ENCODE measurements at places on chromosomes 5 and 9.

DNA sequence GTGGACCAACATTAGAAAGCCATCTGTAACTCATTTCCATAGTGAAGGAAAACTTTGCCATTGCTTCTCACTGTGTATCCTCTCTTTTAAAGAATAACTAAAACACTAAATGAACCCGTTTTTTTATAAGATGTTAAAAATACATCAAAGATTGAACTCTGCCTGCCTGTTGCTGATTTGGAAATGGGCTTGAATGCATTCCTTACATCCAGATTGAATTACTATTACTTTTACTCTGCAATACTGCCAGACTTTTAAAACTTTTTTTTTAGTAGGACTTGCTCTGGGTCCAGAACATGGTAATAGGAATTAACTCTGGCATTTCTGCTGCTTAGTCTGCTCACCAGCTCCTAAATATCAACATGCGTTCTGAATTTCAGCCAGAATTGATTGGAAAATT lies 176.8 kb upstream of the PAPPA start:
- no peak for DNase-seq

- DNase-seq = no peak
Observed at GRCh38 chr5:68450245-68450852, 234.8 kb downstream of the PIK3R1 start.

GRCh38 chr9:20659474-20659967 lies 24.5 kb upstream of the FOCAD start:
- DNase-seq = no peak

DNA sequence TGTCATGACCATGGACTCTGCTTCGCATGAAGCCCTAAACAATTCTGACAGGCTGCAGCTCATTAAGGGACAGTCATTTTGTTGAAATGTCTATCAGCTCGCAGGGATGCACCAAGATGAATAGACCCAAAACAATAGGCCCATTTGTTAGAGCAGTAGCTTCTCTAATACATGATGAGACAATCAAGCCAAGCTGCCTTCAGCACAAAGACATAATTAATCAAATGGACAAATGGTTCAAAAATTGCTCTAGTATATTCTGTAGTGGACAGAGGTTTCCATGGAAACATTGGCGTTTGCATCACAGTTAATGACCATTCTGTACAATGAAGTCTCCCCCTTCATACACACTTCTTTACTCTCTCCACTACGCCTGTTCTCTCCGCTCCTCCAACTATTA lies 274.6 kb downstream of the ANXA1 start:
- no peak for DNase-seq

GRCh38 chr5:82335806-82336205 lies 57.7 kb upstream of the RPS23 start:
- DNase-seq = no peak

DNA sequence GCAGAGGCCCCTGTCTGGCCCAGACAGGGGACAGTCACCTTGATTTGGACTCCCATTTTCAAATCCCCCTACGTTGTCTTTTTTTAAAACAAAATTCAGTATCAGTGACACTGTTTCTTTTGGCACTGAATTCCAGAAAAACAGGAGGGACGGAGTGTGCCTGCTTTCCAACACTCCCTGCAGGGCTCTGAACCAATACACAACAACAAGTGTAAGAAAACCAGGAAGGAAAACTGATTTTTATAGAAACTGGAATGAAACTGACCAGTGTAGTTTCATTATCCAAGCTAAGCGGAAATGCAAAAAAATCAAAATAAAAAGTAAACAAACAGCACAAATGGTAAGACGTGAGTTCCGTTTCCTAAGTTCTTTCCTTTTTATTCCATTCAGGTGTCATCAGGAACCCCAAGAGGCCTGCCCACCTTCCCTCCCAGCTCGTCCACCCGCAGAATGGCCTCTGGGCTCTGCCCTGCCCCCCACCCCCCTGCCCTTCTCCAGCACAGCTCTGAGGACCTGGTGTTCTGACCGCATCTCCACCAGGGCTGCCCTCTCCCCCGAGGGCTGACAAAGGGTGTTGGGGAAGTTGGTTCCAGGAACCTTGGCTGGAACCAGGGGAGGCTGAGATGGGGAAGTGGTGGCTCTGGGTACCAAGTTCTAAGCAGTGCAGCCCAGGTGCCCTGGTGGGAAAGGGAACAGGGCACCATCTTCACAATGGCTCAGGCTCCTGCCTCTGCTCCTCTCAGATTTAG lies 73.6 kb downstream of the PSD2 start:
- DNase-seq = no peak

GRCh38 chr5:55410845-55411244 lies 103.1 kb downstream of the MTREX start:
- no peak for DNase-seq

DNA sequence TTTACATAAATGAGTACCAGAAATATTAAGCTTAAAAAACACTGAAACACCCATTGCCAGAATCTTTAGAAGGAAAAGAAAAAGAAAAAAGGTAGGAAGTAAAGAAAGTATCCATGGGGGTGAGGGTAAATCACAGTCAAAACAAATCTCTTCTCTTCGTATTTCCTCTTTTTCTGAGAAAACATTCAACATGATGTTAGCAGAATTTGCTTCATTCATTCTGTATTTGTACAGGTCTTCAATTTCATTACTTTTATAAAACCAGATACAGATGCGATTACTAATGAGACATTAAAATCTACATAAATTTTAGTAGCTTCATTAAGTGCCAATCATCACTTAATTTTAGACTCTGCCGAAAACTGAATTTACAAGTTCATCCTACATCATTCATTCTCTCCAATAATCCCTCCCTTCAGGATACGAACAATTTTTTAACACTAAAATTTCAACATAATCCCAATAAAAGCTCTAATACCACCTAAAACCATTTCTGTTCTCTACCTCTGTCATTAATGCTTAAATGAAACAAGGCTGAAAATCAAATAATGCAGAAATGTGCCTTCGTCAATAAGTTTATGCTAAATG lies 7.0 kb downstream of the NR3C1 start:
- DNase-seq = no peak

- no peak for DNase-seq
Observed at GRCh38 chr5:178649580-178649979, 22.7 kb upstream of the CLK4 start.

DNA sequence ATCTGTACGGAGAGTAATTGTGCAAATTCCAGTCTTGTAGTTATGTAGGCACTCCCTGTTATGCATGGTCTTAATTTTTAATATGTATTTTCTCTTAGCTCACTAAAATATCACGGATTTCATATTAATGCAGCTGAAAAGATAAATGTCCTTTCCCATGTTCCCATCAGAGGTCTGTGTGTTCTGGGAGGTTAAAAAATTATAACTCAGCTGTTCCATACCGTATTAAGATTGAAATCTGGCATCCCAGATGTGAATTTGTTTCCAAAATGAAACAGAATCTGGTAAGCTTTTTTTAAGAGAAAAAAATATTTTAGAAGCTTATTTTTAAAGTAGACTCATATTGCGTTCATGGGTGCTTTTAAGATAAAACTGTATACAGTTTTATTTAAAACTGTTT lies 44.3 kb downstream of the SEMA6A start:
- DNase-seq = no peak

DNA sequence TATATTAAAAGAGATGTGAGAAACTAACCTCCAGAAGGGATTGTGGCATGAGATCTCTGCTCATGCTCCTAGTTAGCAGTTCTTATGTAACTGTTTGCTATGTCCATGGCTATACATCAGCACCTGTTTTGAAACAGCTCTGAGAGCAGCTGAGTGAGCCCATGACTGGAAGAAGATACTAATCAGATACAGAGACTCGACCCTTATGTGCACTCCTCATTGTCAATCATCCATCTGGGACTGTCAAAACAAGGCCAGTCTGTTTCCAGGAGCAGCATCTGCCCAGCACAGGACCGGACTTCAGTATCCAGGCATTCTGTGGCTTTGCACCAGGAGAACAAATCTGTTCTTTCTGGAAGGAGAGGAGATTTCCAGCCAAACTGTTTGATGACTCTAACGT lies 77.7 kb downstream of the EFNA5 start:
- no peak for DNase-seq

DNA sequence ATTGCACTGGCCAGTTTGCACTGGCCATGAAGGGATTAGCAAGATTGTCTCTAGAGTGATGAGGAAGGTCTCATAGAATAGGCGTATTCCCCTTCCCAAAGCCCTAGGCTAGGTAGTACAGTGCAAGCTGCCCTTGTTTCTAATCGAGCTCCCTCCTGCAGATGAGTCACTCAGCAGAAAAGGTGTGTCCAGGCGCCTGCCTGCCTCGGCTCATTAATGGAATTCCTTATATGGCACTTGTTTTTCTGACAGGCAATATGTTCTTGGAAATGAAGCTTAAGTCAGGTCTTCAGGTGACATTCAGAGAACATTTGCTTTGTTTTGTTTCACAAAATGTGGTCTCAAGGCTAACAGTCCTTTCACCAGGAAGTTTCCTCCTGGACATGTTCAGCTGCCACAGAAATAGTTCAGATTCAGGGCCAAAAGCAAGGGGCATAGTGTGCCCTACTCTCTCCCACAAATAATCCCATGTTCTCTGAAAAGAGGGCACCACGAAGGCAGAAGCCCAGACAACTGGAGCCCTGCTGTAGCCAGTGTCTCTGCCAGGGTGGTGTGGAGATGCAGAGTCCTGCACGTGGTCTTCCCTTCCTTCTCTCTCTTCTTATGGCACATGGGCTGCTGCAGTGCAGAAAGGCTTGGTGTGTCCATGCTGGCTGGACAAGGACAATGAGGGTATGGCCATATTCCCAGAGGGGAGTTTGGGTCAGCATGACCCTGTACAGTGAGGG lies 281.1 kb upstream of the MAP3K1 start:
- DNase-seq = no peak

- no peak for DNase-seq
Observed at GRCh38 chr5:140245341-140245740, 57.6 kb downstream of the PFDN1 start.

GRCh38 chr5:100306000-100306399 lies 229.2 kb upstream of the FAM174A start:
- no peak for DNase-seq

DNA sequence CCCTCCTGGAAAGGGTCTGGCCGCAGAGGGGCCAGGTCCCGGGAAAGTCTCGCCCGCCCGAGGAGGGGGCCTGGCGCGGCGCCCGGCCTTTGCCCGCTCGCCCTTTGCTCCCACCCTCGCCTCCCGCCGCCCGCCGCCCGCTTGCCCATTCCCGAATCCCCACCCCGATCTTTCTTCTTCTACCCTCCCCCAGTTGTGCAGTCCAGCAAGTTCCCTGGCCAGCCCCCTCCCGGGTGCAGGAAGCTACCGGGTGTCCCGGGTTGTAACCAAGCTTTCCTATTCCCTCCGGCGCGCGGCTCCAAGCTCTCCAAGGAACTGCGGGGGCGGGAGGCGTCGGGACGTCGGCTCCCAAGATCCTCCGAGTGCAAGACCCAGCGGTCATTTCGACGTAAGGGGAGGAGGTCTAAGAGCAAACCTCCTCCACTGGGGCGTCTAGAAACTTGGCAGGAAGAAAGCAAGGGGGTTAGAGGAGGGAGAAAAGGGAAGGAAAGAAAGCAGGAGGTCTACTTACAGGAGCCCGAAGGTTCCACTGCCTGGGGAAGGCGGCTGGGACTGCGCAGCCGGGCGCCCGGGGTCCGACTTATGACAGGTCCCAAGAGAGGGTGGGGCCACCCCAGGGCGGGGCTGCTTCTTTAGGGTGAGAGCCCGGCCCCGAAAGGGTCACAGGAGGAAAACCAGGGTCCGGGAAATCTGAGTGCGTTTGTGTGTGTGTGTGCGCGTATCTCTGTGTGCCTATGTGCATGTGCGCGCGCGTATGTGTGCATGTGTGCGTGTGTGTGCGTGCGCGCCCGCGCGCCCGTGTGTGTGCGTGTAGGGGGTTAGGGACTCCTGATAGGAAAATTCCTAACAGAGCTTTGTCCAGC lies at the start of gene PTGR1:
TSS of gene PTGR1 (minus strand) at position 556 of the 863 bp plus-strand sequence. CDS start 2,225 bp downstream, outside the sequence.
- DNase-seq = peak; percentile 5

- no peak for DNase-seq
Observed at GRCh38 chr9:134531220-134531970, 110.2 kb upstream of the COL5A1 start.

- DNase-seq = no peak
Observed at GRCh38 chr9:112170235-112170634, 4.9 kb downstream of the SUSD1 start.

DNA sequence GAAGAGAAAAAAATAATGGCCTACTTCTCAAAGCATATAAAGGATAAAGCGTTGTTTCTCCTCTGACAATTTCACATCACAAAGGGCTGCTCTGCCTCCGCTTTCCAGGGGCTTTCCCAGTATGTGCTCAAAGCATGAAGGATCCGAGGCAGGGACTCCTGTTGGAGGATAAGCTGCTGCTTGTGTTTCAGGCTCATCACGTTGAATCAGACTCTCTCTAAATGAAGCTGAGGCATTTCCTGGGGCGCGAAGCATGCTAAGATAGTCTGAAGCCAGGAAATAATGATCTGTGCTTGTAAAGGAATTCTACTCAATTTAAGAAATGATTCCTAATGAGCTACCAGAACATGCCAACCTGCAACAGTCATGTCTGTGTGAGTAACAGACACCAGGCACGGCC lies 97.5 kb downstream of the MARCHF11 start:
- DNase-seq = no peak

DNA sequence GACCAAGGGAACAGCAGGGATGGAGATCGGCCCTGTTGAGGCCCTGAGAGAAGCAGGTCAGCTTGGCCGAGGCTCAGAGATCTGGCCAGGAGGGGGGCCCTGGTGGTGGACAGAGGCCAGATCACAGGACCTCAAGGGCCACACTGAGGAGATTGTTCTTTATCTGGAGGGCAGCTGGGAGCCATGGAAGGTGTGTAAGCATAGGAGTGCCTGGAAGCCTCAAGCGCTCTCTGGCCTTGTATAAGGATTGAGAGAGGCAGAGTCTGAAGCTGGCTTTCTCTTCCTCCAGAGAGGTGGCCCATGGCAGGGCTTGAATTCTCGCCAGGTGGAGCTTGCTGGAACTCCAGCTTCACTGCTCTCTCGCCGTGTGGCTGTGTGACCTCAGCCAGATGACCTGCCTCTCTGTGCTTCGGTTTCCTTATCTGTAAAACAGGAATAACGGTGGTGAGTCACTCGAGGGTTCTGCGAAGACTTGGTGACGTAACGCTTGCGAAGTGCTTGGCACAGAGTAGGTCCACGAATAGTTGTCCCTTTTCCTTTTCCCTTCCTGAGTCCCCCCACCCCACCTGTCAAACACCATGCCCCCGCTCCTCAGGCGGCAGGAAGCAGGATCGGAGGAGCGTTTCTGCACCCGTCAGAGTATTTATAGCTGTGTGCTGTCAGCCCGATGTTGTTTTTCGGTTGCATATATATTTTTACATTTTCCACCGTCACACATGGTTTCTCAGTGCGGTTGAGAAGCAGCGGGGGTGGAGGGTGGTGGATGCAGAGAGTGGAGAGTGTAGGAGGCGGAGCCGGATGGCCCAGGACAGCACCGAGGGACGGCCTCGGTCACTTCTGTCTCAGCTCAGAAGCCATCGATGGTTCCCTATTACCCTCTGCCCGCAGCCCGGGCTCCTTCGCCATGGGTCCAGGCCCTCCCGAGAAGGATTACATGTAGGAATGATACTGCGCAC lies 17.0 kb upstream of the CRB2 start:
- DNase-seq = peak; percentile 45

GRCh38 chr9:79623799-79624721 lies 52.3 kb downstream of the TLE4 start:
- DNase-seq = peak; percentile 5

DNA sequence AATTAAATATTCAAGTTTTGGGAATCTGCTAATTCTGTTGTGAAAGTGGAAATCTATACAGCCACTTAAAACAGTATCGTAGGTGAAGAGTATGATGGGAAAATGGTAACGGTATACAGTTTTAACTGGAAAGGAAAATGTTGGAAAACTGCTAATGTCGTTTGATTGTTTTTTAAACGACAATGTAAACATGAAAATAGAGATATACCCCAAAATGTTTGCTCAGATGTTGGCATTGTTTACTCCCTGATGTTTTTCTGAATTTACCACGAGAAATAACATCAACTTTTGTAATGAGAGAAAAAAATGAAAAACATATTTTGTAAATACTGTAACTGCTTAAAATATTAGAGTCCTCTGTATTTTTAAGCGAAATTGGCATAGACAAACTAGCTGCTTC lies 2.7 kb downstream of the MATR3 start:
- DNase-seq = no peak

All from stimulated activated CD4-positive, alpha-beta T cell treated with anti-CD3 and anti-CD28 coated beads, Interleukin-1b, Interleukin-23, amount 100 ng/mL, for 4 hours (primary cell).